ENCODE measurements at places on chromosomes 13 and 19. TPM values are rescaled to one million over a fixed set of nuclear protein-coding genes. Genes with fewer than 3 reads are reported as not detected.

Gene TMEM150B
- 26.7 TPM for total RNA-seq

Gene PSG3
- total RNA-seq, result not detected

DNA sequence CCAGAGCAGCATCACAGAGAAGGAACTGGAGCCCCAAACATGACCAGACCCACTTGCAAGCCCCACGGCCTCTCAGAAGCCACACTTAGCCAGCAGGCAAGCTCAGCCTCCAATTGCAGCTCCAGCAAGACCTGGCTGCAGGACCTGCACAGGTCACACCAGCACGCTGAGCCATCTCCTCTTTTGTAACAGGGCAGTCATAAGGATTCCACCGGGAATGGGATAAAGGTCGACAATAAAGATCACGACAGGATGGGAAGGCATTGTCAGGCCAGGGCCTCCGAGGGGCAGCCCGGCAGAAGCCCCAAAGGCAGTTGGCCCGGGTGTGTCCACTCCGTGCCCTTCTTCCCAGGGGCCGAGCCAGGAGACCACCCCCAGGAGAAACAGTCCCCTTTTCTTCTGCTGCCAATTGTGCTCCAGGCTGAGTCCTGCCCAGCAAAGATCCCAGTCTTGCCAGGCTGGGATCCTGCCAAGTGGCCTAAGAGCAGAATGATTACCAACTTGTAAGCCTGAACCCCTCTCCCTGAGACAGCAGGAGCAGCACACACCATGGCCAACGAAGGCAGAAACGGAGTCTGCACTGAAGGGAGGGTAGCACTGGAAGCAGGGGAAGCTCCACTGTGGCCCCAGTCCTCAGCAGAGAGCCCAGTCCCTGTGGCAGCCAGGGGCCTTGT lies 12.5 kb downstream of the PEPD start:
- no peak for DNase-seq

GRCh38 chr13:104355041-104355670 lies 1288.9 kb upstream of the SLC10A2 start:
- no peak for DNase-seq

Gene OR10H1
- not detected for total RNA-seq
